ENCODE measurements at places on chromosomes 11 and 22.

DNA sequence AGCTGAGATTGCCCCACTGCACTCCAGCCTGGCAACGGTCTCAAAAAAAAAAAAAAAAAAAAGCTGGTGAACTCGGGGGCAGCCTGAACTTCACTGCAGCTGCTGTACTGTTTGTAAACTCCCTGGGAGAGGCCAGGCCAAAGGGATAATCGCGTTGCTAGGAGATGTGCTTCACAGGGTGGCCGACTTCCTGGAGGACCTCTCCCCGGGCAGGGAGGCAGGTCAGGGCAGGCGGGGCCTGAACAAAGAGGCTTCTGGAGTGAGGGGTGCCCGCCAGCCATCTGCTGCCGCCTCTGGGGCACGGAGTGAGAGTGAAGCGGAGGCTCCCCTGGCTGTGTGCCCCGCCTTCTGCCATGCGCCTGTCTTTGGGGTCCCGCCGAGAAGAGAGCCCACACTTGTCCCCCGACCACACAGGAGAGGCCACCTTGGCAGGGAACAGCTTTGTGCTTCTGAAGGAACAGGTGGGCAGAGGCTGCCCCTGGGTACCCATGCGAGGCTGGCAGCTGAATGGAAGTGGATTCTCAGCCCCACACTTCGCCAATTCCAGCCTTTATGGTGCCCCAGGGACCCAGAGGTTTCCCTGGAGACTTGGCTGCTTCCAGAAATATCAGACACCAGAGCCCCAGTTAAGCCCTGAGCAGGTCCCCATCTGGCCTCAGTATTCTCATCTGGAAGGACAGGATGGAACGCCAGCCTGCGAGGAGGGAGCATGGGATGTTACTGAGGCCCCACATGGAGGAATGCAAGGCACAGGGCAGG, 29.6 kb downstream of the TMEM184B start:
- no peak for DNase-seq

- DNase-seq = no peak
Observed at GRCh38 chr11:128559496-128560103, 27.8 kb downstream of the ETS1 start.

DNA sequence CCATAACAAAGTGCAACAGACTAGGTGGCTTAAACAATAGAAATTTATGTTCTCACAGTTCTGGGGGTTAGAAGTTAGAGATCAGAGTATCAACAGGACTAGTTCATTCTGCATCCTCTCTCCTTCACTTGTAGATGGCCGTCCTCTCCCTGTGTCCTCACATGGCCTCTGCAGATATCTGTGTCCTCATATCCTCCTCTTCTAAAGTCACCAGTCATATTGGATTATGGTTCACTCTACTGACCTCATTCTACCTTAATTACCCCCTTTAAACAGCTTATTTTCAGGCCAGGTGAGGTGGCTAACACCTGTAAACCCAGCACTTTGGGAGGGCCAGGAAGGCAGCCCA, 135.1 kb downstream of the RAB38 start:
- DNase-seq = no peak

DNA sequence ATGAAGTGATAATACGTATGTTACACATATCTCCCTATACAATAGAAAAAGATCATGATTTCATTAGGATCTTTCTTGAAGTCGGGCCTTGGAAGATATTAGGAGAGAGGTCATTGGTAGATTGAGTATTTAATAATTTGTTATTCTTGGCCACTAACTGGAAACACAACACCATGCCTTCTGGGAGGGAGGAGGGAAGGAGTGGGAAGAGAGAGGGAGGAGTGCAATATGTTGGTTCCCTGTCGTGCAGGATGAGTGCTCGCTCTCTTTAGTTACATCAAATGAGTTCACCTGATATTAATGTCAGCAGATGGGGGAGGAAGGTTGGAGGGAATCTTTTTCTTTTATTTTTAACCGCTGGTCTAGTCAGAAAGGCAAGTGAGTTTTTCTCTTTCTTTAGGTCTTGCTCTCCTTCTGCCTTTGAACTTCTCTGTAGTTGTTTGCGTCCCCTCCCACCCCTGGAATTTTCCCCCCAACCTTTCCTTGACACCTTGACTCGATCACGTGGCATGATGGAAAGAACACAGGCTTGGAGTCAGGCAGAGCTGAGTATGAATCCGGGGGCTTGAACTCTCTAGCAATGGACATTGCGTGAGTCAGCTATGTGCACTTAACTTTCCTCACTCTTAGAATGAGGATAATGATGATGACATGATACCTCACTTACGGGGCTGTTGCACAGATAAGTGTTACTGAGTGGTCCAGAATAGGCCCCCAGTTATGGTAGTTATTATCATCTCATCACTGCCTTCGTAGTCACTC, 6.2 kb downstream of the ADAMTS15 start:
- no peak for DNase-seq

DNA sequence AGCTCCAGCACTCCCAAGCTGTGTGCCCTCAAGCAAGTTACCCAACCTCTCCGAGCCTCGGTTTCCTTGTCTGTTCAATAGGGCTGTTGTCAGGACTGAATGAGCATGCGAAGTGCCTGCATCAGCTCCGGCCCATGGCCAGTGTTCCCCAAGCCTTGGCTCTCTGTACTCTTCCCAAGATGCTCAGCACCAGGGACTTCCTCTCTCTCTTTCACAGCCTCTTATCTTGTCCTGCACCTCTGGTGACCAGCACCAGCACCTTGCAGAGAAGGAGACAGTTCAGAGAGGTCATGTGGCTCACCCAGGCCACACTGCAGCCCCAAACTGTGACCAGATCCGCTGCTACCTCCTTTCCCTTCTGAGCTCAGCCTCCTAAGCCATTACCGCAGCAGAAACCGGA, 120.3 kb upstream of the ANO1 start:
- no peak for DNase-seq

DNA sequence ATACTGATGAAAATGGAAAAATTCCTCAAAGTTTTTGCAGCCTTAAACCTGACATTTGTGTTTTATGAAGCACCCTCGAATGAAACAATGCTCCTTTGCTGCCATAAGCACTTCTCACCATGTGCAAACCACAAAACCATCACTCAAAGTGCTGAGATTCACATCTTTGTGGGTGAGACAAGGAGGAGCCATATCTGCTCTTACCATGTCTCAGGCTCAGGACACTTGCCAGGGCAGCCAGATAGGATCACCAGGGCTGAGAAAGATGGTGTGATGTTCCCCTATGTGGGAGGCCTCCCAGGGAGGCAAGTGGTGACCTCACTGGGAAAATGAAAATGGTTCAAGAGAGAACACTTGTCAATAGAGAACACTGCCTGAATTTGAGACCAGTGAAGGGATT, 120.4 kb downstream of the CCDC34 start:
- no peak for DNase-seq

- no peak for DNase-seq
Observed at GRCh38 chr11:64793271-64794160, 9.5 kb downstream of the MAP4K2 start.

- DNase-seq = no peak
Observed at GRCh38 chr11:26700574-26701235, 21.2 kb downstream of the SLC5A12 start.

GRCh38 chr11:35106595-35106994, 32.4 kb upstream of the CD44 start:
- DNase-seq = no peak

DNA sequence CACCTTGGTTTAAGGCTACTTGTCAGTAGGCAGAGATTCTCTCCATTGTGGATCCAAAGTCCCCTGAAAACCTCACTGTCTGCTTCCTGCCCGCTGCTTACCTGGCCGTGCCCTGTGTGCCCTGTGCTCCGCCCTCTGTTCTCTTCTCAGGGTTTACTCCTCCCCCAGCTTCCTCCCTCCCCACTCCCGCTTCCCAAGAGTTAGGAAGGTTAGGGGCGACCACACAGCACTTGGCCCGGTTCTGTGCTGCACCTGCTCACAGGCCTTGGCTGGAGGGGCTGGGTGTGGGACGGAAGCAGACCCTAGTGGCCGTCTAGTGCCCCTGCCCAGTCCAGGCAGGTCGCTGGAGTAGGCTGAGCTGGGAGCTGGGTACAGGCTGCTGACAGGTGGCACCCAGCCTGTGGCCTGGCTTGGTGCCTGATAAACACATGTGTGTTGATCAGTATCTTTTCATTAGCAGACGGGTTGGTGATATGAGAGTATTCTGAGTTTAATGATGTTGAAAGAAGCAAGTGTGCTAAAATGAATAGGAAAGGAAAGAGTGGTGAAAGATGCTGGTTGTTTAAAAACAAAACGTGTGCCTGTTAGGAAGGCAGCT, 40.5 kb downstream of the GRAMD4 start:
- DNase-seq = no peak

GRCh38 chr11:70233511-70233934, 30.4 kb downstream of the FADD start:
- no peak for DNase-seq

DNA sequence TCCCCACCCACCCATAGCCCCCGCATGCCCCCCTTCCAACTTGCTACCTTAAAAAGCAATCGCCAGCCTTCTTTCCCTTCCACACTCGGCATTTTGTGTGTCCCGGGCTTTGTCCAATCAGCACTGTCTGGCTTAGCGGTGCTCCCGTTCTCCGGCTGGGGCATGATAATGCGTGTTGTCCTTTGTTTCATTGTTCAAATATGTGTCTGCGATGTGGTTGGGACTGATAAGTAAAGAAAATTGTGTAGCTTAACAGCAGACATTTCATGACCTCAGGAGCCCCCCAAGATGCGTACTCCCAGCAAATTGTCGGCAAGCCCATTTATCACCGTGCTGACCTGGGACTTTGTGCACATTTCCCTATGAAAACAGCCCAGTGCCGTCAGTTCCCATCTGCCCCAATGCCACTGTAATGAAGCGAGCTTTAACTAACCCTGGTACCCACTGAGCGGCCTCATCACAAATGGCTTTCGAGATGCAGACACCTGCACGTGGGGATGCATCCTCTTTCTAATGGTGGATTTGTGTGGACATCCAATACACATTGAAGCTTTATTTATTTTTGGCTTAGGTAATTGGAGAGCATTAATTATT, 167.0 kb upstream of the E2F8 start:
- DNase-seq = no peak

GRCh38 chr11:35978183-35978582, 34.3 kb downstream of the LDLRAD3 start:
- no peak for DNase-seq

DNA sequence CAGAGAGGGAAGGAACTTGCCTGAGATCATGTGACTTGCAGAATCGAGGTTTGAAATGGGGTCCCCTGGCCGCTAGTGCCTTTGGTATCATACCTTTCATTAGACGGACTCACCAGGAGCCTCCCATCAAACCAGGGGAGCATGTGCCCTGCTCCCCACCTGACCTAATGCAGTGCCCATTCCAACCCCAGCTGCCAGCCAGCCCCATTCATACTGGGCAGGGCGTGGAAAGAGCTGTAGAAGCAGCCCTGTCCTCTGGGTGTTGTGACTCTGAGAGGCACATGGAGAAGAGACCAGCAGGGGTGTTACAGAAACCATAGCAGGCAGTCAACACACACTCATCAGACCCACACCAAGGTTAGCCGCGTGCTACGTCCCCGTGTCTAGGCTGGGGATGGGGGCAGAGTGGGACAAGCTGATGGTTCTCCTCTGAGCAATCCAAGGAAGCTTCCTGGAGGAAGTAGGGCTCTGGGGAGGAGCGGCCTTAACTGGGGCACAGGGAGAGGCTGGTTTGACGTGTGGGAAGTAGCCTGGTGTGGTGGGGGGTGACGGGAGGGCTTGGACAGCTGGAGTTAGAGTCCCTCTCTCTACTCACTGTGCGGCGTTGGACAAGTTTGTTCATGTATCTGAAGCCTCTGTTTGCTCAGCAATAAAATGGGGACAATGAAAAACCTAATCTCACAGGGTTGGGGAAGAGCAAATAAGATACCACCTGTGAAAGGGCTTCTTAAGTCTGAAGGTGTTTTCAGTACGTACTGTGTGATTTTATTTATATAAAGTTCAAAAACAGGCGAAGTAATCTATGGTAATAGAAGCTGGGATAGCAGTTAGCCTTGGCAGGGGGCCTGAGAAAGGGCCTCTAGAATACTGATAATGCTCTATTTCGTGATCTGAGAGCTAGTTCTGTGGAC, 14.0 kb downstream of the GRIK4 start:
- DNase-seq = no peak

DNA sequence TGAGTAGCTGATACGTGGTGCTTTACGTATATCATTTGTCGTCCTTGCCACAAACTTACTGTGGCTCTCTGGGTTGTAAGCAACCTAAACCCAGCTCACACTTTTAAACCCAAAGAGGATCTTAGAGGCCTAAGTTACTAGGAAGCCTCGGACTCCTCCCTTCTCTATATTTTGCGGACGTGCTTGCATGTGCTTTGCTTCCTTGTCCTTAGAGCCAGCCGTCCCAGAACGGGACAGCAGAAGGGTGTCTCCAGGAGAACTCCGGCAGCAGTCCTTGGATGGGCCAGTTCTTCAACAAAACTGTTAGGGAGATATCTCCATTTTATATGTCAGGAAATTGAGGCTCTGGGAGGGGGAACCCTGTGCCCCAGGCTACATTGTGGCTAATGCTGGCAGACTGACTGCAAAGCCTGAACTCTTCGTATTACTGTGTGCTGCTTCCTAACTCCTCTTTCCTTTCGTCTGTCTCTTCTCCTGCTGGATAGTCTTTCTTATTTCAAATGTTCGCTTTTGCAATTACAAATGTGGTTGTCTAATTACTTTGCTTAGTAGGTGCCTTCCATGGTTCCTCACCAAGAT, 33.8 kb downstream of the TNRC6B start:
- no peak for DNase-seq

GRCh38 chr22:44707752-44708151, 5.7 kb downstream of the PRR5 start:
- no peak for DNase-seq

DNA sequence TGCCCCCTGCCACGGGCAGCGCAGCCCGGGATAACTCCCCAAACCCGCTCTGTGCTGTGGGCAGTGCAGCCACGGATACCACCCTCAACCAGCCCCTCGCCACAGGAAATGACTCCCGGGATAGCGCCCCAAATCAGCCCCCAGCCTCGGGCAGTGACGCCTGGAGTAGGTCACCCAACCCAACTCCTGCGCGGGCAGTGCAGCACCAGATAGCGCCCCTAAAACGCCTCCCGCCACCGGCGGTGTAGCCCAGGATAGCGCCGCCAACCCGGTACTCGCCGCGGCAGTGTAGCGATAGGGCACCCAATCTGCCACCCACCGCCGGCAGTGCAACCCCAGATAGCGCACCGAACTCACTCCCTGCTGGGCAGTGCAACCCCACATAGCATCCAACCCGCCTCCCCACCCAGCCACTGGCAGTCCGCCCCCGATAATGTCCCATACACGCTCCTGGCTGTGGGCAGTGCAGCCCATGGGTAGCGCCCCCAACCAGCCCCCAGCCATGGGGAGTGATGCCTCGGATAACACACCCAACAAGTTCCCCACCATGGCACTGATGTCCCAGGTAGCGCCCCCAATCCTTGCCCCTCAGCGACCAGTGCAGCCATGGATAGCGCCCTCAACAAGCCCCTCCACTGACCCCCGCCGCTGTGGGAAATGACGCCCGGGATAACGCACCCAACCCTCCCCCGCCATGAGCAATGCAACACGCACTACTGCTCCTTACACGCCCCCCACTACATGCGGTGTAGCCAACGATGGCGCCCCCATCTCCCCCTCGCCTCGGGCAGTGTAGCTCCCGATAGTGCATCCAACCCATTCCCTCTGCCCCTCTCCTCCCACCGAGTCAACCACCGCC, 1.5 kb downstream of the RFPL2 start:
- DNase-seq = no peak

Measured in stimulated activated CD4-positive, alpha-beta T cell treated with anti-CD3 and anti-CD28 coated beads, Interleukin-4, amount 100 ng/mL, for 48 hours (primary cell).